ENCODE measurements at places on chromosomes 6 and 20. TPM values are rescaled to one million over a fixed set of nuclear protein-coding genes. Genes with fewer than 3 reads are reported as not detected.
A peak's percentile ranks its signal among the peaks of the same experiment; 100 is the strongest.

DNA sequence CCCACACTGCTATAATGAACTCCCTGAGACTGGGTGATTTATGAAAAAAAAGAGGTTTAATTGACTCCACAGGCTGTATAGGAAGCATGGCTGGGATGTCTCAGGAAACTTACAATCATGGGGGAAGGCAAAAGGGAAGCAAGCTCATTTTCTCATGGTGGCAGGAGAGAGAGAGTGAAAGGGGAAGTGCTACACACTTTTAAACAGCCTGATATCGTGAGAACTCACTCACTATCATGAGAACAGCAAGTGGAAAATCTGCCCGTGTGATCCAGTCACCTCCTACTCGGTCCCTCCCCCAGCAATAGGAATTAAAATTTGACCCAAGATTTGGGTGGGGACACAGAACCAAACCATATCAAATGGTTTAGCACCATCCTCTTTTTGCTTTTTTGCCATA is 116.6 kb upstream of the CEP162 start:
- H3K4me3 ChIP-seq, result no peak overlapping the region
- DNase-seq, result no peak
- no peaks in the 10 kb centered on the region for H3K27me3 ChIP-seq
- H3K4me1 ChIP-seq, result no peaks in the 10 kb centered on the region

GRCh38 chr6:36755435-36756348 is 58.1 kb downstream of the RAB44 start:
- H3K4me3 ChIP-seq, result no peak overlapping the region
- H3K36me3 ChIP-seq, result no peaks in the 10 kb centered on the region
- no peak overlapping the region for H3K27ac ChIP-seq
- DNase-seq, result no peak
- no peaks in the 10 kb centered on the region for H3K27me3 ChIP-seq
- no peaks in the 10 kb centered on the region for H3K4me1 ChIP-seq

- H3K36me3 ChIP-seq, result peaks cover 9% of the 10 kb centered on the region
- H3K4me1 ChIP-seq, result peaks cover 2% of the 10 kb centered on the region
- no peaks in the 10 kb centered on the region for H3K27me3 ChIP-seq
- no peak overlapping the region for H3K27ac ChIP-seq
Observed at GRCh38 chr6:157893238-157893637, 70.2 kb downstream of the SNX9 start.

CD93 gene
- 0.02 TPM for polyA plus RNA-seq

MATN4 gene
- 0.16 TPM for polyA plus RNA-seq

DNA sequence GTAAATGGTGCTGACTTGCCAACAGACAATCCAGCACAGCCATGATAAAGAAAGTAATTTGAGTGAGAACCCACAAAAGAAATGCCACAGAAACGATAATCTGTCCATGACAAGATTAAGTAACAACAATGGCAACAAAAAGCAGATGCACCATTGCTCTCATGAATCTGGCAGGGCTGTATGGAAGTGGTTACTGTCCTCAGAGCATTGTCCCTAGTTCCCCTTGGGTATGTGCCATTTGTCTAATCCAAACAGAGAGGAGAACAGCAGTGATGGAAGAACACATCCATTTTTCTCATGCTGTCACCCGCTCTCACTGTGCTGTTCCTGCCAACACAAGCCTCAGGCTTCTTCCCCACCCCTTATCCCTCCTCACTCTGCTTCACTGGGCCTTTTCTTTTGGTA is 65.8 kb downstream of the REV3L start:
- peaks cover 38% of the 10 kb centered on the region for H3K4me1 ChIP-seq
- H3K4me3 ChIP-seq, result no peak overlapping the region
- peak overlapping the region; percentile 33 for H3K27ac ChIP-seq
- peak; percentile 58 for DNase-seq

- peaks cover 94% of the 10 kb centered on the region for H3K36me3 ChIP-seq
- H3K27me3 ChIP-seq, result no peaks in the 10 kb centered on the region
- DNase-seq, result no peak
- H3K27ac ChIP-seq, result no peak overlapping the region
- peaks cover 25% of the 10 kb centered on the region for H3K4me1 ChIP-seq
Observed at GRCh38 chr6:32977953-32978324, 9.5 kb downstream of the BRD2 start.
